ENCODE measurements at places on chromosomes 11 and 22.

DNA sequence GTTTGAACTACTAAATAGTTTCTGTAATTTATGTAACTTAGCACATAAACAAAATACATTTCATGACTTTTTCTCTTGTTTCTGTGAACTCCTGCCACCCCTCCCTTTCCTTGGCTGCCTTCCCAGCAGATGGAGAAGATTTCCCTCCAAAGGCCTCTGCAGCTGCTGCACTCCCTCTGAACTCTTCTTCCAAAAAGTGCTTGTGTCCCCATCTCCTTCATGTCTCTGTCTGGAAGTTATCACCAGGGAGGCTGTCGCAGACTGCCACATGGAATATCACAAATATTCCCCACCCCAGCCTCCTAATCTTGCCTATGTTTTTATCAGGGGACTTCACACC lies 1068.3 kb downstream of the OPCML start:
- DNase-seq = no peak

- no peak for DNase-seq
Observed at GRCh38 chr22:27754247-27754887, 47.2 kb downstream of the MN1 start.

GRCh38 chr11:119359365-119360214 lies 13.1 kb upstream of the MFRP start:
- no peak for DNase-seq

GRCh38 chr11:128201009-128201408 lies 386.3 kb downstream of the ETS1 start:
- no peak for DNase-seq

- DNase-seq = no peak
Observed at GRCh38 chr22:16961477-16962186, 46.4 kb downstream of the GAB4 start.

DNA sequence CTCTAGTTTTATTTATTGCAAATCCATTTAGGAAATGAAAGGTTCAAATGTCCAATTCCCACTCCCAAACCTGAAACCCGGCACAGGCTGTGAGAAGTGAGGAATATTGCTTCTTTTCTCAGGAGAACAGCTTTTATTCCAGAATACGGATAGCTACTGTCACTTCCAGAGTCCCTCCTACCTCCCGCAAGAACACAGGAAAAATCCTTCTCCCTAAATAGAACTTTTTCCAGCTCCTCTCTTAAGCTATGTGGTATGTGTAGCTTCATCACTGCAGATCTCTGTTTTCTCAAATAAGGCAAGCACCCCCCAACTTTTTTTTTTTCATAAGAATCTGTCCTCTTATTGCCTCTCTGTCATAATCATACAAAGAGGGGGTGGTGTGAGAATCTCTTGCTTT lies 126.8 kb downstream of the LARGE1 start:
- DNase-seq = no peak
